Stimulated activated CD4-positive, alpha-beta T cell treated with anti-CD3 and anti-CD28 coated beads, Interleukin-15, amount 100 ng/mL, for 1 hour (primary cell): ENCODE measurements at places on chromosomes 2 and 18.

GRCh38 chr2:215817046-215817445, 196.3 kb downstream of the MREG start:
- DNase-seq = no peak

DNA sequence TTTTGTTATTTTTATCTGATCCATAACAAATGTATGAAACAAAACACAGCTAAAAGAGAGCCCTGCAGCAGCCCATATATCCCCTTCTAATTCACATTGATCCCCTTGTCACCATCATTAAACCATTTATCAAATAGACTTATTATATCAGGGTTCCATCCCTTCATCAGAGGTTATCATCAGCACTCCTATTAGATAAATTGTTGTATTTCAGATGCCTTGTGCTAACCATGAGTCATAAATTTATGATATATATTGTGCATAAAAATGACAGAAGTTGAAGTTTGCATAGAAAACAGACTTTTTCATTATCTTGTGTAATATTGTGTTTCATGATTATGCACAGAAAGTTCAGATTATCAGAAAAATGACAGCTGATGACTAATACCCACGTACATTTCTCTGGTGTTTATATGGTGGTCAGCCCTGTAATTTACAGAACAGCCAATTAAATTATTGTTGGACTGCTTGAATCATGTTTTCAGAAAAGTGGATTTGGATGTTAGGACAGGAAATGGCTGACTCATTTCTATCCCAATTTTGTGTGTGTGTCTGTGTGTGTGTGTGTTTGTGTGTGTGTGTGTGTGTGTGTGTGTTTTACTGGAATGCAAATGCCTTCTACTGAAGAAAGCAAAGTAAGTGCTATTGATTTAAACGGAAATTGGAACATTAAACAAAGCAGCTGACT, 80.9 kb downstream of the PPP1R1C start:
- no peak for DNase-seq

DNA sequence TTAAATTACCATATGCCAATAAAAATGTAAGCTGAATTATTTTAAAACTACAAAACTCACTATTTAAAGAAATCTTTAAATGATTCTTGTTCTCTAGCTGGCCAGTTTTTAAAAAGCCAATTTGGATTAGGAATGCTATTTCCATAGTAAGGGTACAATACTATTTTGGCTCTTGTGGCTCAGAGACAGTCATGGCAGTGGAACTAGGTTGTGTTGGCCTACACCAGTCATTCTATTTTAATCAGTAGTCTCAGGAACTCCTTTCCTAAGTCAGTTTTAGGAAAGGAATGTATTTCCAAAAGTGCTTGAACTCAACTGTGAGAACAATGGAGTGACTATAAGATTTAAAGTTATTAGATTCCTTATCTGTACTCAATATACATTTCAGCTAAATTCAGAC, 5.9 kb downstream of the BOLL start:
- DNase-seq = no peak

GRCh38 chr2:96665083-96665569, 22.6 kb downstream of the FER1L5 start:
- no peak for DNase-seq

DNA sequence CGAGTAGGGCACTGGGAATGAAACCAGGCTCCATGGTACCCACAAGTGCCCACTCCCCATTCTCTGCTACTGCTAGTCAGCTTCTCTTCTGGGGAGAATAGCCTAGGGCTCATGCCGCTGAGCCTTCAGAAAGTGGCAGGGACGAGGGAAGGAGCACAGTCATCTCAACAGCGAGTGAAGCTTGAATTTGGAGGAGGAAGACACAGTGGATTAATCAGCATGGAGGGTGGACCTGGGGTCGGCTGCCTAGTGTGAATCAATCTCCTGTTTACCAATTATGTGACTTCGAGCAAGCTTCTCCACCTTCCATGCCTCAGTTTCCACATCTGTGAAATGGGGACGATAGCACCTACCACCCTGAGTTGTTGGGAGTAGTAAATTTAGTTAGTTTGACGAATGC, 157.0 kb downstream of the SEPTIN10 start:
- DNase-seq = no peak

DNA sequence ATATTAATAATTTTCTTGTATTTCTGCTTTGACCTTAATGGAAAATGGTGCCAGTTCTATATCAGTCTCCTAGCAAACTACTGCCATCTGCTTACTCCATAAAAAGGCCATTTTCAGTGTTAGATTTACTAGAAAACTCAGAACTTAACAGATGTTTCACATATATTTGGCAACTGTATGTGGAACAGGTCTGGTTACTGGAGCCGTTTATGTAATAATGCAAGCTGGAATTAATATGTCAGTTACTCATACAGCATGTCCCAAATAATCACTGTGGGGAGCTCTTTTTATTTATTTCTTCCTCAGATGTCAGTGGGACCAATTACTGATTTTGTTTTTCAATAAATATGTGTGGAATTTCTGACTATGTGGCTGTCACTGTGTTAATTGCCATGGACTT, 1247.6 kb downstream of the CNTNAP5 start:
- DNase-seq = no peak

GRCh38 chr2:231223458-231223976, 25.1 kb downstream of the ARMC9 start:
- DNase-seq = no peak

DNA sequence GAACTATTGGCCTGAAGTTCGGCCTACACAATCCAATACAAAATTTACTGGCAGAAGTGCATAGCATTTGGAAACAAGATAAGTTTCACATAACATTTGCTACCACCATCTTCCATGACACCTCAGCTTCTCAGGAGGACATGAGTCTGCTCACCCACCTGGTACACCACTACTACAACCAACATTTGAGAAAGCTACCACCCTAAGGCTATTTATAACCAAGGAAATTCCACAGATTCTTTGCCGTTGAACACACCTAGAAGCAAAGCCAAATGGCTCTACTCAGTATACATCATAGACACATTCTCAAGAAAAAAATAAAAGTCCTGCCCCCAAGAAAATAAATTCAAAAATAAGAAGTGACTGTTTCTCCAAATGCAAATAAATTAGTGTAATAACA, 145.3 kb downstream of the SPAG16 start:
- DNase-seq = no peak

GRCh38 chr2:134368009-134368817, 114.3 kb downstream of the MGAT5 start:
- DNase-seq = no peak

DNA sequence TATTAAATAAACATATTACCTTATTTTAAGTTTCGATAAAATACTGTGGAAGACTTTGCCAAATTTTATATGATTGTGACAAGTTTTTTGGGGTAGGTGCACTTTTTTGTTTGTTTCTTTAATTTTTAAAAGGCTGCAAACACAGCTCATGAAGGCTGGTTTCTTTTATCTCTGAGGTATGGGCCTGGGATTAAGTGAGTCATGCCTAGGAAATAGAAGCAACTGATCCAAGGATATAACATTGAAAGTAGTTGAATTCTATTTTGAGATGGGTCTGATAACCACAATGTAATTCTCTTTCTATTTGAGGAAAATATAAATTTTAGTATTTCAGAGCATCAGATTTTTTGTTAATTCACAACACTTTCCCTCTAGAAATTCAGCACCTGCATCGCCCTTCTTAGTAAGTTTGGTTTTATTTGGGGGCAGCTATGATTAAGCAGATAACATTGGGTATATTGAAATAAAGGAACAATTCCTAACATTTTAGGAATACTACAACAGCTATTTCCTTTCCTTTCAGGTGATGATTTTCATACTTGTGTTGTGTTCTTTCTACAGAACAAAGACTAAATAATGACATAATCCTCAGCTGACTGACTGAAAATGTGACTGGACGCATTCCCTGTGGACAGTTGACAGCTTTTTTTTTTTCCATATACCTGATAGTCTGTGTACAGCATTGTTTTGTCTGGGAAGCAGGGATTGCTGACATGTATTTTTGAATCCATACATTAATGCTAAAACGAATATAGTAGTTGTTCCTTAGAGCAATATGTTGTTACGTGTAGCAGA, 16.8 kb downstream of the RBM45 start:
- DNase-seq = no peak

DNA sequence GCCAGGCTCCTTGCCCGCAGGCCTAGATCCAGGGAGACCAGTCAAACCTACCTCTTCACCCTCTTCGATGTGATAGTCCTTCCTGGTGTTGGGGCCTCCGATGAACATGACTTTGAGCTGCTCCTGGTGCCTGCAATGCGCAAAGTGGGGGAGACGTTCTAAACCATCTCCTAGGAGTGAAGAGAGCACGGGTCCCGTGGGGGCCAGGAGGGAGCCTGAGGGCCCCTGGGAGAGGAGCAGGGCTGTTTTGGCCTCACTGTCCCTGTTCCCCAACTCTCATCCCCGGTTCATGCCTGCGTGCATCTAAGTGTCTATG, 3.9 kb downstream of the HAAO start:
- no peak for DNase-seq

DNA sequence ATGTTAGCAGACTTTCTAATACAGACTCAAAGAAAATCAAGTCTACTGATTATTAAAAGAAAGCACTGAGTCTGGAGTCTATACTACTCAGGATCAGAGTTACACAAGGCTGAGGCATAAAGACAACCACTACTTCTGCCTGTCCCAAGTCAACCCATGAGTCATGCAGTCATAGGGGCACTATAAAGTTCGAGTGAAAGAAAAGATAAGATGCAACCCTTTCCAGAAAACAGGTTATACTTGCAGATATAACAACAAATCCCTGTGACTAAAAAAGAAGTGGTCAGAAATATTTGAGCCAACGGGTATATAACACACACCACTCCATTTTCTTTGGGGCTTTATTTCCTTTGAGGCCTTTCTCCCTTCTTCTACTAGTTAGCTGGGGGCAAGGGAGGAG, 18.6 kb upstream of the SCRN3 start:
- DNase-seq = no peak

DNA sequence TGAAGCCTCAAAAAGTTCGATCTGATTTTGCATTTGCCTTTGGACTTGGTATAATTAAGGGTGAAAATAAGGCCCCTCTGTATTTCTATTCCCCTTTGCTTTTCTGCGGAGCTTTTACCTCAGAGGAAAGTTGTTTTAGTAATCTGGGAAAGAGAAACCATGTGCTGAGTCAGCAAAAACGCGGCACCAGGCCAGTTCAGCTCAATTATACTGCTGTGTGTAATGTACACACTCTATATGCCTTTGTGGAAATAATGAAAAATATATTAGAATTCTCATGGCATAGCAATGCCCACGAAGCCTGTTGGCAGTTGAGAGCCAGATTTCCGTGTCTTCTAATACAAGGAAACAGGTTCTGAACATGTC, 161.9 kb upstream of the SIX2 start:
- DNase-seq = no peak

DNA sequence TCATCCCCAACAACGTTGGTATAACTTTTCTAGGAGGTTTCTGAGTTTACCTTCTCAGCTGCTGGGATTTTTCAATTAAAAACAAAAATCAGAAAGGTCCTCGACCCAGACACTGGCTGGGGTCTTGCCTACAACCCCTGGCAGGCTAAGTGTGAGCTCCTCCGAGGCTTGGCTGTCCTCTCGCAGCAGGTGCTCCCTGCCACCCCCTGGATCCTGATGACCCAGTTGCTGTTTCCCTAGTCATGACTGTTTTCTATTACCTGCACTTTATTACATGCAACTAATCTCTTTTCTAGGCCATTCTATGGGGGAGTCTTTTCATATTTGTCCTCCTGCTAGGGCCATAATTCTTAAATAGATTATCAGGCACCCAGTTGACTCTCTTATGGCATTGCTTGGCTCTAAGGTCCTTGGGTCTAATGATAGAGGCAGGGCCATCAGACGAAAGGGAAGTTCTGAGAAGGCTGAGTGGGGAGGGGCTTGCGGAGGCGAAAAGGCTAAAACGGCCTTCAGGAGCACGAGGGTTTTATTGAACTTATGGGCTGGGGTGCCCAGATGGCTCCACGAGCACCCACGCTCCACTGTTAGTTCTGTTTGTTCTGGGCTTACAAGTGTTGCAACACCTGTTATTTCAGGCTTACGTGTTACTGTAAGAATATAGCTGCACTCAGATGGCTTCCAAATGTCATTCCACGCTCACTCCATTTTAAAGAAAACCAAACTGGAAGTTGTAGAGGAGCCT, 166.0 kb downstream of the NCK2 start:
- no peak for DNase-seq

DNA sequence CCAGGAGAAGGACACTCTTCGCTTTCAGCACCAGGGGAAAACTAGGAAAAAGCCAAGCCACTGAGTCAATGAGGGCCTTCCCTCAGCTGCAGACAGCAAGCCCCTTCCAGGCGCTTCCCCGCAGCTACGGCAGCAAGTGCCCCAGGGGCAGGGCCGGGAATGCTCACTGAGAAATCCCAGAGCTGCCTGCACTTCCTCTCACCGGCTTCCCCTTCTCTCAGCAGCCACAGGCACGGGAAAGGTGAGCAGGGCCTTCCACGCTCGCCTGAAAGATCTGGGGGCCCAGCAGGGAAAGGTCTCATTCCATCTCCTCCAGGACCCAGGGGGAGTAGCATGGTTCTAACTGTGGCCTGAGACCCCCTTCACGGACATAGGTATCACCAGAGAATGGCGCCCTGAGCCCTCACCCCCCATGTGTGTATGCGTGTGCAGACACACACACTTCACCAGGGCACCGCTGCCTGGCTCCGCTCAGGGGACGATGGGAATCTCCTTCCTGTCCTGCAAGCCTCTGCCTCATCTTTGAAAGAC, 29.6 kb upstream of the FOSL2 start:
- DNase-seq = no peak

GRCh38 chr2:44535376-44535775, 173.6 kb downstream of the CAMKMT start:
- DNase-seq = no peak

GRCh38 chr2:96550787-96551604, 14.4 kb downstream of the ARID5A start:
- DNase-seq = no peak

DNA sequence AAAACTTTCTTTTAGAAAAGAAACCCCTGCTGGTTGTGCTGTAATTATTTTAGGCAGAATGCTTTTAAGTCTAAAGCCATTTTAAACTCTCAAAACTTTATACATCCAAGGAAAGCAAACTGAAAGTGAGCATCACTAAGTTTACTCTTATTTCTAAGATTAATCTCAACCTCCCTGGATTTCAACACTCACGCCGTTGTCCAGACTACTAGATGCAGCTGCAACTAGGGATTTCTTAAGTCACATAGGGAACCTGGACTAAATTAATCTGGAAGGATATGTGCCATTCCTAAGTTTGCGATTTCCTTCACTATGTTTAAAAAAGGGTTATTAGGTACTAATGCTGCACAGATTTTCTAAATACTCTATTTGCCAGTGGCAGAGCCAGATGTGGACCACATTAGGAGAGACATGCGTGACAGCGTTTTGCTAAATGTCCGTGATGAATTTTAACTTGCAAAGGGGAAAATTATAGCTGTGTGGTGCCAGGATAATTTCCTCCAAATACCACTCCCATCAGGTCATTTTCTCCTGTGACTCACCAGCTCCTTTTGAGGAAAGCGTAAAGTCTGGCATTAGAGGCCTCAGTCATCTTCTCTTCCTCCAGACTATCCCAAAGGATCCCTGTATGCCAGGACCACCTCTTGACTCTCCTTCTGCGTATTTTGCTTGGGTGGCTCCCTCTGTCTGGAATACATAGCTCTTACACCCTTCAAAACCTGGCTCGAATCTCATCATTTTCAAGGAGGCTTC, 143.7 kb downstream of the ATL2 start:
- no peak for DNase-seq

GRCh38 chr18:77359561-77360314, 110.1 kb downstream of the GALR1 start:
- no peak for DNase-seq
